ENCODE measurements at places on chromosomes 13 and 19.

DNA sequence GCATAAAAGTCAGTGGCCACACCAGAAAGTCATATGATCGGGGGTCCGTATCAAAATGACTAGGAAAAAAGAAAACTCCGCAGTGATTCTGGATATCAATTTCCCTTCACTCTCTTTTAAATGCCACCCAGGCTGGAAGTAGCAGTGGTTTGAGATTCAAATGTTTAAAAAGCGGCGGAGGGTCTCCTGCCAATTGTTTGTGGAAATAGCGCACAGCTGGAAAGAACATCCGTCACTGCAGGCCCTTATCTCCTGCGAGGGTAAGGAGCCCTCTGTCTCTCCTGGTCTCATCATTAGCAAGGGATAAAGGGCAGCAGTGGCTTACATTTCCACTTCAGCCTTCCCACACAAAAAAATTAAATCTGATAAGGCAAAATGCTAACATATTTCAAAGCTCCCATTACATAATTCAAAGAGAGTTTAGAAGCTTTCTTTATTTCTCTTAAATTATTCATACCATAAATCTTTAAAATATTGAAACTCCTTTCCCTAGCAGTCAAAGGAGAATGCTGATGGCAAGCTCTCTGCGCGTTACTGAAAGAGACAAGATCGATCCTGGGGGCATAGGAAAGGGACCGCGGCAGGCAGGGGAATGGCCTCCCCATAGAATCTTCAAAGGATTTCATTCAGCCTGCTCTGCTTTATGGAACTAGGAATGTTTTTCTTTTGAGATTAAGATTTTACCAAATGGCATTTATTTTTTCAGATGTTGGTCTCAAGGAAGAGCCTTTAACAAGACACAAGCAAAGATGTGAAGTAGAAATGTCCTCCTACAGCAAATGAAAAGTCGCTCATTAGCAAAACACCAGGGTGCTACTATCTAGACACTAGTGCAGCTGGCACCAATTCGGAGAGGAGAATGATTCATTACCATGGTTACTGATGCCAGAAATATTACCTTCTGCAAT, 35.0 kb downstream of the AMER2 start:
- DNase-seq = no peak

- no peak for DNase-seq
Observed at GRCh38 chr19:38055655-38056521, 148.9 kb downstream of the SIPA1L3 start.

DNA sequence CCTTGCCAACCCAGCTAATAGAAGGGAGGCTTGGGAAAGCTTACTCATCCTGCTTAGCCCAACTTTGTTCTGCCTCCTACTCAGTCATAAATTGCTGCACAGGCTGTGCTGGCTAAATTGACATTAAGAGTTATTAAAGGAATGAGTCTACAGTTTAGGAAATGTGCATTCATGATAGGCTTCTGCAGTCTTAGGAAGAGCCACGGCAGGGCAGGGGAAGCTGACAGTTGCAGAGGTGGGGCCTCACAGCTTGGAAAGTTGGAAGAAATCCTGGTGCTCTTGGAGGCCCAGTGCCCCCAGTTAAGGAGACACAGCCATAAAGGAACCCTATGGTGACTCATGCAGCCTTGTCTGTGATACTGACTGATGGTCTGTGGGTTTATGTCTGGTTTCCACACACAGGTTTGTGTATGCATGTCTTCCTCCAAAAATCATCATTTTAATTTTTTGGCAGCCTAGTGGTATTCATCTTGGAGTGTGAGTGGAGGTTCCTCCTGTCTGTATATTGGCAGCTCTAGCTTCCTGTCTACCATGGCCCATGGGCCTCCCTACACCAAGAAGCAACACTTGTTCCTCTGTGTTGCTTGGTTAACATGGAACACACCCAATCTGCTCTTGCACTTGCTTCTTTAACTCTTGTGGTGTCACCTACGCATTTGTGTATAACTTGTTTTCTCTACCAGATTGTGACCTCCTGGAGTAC, 135.0 kb upstream of the KL start:
- no peak for DNase-seq

DNA sequence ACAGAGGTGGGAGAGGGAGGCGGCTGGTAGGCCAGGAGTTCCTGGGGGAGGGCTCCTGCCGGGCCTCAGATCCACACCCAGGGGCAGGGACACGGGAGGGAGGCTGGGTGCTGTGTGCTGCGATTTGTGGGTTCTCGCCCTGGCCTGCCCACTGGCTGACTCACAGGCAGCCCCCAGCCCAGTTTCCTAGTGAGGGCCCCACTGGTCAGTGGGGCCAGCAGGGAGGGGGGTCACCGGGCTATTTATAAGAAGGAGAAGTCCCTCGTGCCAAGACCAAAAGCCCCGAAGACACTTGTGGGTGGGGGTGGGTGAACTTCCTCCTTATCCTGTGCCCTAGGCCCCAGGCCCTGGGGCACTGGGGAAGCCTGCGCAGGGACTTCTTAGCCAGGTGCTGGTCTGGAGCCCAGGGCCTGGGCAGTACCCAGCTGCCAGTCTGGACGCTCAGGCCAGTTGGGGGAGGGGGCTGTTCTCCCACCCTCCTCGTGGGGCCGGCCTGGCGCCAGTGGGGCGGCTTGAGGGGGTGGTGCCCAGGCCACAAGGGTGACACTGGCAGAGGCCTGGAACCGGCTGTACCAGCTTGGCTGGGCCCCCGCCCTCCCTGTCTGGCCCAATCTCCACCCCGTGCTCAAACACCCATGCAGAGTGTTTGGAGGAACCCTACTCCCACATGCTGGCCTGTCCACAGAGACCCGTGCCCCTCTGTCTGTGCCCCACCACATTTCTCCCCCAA, 5.0 kb upstream of the JUNB start:
- peak; percentile 47 for DNase-seq

GRCh38 chr19:45406226-45407090, at the start of gene POLR1G:
Gene POLR1G (plus strand): TSS chr19:45406644. CDS start chr19:45406697, 53 bp downstream.
- peak; percentile 83 for DNase-seq

DNA sequence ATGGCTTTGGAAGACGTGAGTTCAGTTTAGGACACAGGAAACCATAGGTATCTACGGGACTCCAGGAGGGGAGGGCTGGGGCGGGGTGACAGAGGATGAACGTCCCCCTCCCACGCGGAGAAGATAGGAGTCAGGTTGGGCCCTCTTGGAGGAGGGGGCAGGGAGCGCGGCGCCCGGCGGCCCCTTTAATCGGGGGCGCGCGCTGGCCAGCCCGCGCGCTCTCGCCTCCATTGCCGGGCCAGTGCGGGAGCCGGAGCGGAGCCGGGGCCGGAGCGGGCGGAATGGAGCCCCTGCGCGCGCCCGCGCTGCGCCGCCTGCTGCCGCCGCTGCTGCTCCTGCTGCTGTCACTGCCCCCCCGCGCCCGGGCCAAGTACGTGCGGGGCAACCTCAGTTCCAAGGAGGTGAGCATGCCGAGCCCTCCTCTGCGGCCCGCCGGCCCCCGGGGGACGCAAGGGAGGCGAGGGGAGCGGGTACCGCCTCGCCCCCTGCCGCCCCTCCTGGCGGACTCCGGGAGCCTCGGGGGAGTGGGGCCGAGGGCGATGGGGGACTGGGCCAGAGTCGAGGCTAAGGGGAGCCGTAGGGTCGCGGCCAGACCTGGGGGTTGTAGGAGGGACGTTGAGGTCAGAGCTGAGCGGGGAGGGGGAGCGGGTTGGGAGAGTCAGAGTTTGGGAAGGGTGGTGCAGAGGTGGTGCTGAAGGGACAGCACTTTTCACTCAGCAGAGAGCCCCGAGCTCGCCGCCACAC, at the start of gene TMEM145:
Gene TMEM145 (plus strand): TSS at position 214 of the 744 bp plus-strand sequence. CDS start 68 bp downstream, at position 282.
- peak; percentile 28 for DNase-seq

GRCh38 chr13:84744203-84744602, 861.9 kb upstream of the SLITRK1 start:
- DNase-seq = no peak

- DNase-seq = peak; percentile 88
Observed at GRCh38 chr19:34269968-34270621, 15.7 kb downstream of the GARRE1 start.

- no peak for DNase-seq
Observed at GRCh38 chr19:18156841-18157464, 4.0 kb downstream of the PIK3R2 start.

DNA sequence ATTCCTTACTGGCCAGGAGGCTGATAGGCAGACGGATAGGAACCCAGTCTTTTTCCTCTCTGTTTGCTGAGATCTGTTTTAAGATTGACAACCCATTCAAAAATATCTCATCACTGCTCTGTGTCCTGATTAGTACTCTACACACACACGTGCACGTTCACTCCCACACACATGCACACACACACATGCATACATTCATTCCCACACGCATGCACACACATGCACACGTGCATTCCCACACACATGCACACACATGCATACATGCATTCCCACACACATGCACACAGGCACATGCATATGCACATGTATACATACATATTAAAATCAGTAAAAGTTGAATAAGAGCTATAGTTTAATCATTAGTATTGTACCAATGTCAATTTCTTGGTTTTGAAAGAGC, 80.6 kb upstream of the SIAH3 start:
- DNase-seq = no peak

DNA sequence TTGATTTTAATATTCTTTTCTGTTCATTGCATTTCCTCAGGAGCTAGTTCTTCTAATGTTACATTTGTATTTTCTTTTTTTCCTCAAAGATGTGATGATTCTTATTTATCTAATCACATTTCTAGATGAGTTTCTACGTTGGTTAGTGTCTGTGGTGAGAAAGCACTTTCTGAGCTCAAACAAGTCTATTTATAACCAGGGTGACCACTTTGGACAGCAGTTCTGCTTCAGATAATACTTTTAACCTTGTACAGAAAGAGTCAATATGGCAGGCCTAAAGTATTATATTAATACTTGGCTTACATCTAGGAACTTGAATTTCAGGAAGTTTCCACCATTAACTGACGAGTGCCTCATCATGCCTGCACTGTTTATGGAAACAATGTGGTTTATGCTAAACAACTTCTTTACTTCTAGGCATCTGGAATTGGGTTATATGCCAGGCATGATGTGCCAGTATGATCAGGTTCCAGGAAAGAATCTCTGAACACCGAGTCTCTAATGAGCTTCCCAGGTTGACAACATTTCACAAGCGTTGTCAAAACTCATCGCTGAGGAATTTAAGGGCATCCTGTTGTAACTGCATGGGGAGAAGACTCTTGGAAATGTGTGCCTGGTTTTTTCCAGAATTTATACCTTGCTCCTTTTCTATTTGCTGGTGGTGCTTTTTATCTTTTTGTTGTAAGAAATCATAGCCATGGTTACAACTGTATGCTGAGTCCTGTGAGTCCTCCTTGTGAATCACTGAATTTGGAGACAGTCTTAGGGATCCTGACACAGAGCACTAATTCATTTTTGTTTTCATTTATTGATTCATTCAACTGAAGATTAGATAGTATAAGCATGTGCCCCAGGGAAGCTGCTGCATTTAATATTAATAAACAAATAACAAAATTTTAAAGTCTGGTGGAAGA, 344.4 kb upstream of the PCDH9 start:
- DNase-seq = no peak
